ENCODE measurements at places on chromosomes 12 and 14.

- no peak for DNase-seq
These were observed 32.0 kb upstream of the FAM181A start for GRCh38 chr14:93895023-93895604.

GRCh38 chr12:78402366-78403134 is 462.0 kb upstream of the SYT1 start:
- DNase-seq = no peak

DNA sequence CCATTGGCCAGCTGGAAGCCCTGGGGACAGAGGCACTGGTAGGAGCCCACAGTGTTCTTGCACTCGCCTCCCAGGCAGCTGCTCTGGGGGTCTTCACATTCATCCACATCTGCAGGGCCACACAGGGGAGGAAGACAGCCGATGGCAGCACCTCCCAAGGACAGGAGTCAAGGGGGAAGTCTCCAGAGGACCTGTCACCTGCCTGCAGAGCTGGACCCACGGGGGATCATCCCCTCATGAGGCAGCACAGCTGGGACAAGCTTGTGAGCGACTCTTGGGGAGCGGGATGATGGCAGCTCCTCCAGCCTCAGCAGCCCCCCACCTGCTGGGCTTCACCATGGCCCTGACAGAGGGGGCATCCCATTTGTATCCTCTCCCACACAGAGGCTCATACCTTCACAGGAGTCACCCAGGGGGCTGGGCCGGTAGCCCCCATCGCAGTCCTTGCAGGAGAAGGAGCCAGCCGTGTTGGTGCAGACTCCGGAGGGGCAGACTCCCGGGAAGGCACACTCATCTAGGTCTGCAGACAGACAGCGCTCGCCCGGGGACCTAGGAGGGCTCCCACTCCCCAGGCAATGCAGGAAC is 15.4 kb downstream of the ISCA2 start:
- no peak for DNase-seq

DNA sequence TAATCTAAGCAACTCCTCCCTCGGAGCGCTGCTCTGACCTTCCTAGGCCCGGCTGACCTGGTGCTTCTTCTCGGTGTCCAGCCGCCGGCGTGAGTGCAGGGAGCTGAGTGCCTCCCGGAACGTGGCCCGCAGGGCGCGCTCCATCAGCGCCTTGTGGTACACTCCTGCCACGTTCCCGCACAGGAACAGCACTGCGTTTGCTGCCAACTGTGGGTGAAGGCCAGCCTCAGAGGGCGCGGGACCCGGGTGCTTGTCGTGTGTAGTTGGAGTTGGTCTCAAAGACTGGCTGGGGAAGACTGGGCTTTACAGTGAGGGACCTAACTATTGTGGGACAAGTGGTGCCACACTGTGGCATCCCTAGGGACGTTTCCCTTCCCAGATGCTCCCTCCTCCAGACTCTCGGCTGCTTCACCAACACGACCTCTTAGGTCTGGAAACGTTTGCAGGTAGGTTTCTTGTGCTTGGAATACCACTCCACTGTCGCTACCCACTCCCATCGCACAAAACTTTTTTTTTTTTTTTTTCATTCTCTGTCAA is 3.1 kb downstream of the ADCY4 start:
- no peak for DNase-seq

DNA sequence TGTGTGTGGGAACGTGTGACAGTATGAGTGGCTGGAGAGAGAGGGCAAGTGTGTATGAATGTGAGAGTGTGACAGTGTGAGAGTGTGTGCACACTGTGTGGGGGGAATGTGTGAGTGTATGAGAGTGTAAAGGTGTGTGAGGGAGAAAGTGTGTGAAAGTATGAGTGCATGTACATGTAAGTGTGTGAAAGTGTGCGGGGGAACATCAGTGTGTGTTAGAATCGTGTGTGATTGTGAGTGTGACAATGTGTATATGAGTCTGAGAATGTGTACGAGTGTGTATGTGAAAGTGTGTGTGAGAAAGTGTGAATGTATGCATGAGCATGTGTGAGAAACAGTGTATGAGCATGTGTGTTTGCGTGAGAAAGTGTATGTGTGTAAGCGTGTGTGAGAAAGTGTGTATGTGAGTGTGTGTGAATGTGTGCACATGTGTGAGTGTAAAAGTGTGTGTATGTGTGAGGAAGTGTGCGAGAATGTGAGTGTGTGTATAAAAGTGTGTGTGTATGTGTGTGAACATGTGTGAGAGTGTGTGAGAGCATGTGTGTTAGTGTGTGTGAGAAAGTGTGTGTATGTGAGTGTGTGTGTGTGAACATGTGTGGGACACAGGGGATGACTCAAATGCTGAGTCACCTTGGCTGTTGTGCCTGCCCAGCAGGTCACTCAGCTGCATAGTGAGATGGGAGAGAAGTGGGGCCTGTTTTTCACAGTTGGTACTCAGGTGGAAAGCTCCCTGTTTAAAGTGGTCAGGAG is 220.5 kb upstream of the TBX3 start:
- peak; percentile 61 for DNase-seq

DNA sequence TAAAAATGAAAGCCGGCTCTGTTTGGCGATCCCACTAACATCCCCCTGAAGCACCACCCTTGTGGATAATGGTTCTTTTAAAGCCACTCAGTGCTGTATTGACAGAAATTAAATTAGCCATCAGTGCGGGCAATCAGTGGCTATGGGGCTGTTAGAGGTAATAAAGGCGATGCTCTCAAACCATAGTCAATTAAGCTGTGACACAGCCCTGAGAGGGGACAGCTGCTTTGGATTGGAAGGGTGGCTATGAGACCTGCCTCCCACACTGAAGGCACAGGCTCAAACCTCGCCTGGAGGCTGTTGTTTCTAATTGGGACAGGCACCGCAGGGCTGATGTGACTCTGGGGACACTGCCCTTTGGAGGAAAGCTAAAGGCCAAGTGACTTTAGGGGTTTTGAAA is 562.2 kb downstream of the VRK1 start:
- no peak for DNase-seq

DNA sequence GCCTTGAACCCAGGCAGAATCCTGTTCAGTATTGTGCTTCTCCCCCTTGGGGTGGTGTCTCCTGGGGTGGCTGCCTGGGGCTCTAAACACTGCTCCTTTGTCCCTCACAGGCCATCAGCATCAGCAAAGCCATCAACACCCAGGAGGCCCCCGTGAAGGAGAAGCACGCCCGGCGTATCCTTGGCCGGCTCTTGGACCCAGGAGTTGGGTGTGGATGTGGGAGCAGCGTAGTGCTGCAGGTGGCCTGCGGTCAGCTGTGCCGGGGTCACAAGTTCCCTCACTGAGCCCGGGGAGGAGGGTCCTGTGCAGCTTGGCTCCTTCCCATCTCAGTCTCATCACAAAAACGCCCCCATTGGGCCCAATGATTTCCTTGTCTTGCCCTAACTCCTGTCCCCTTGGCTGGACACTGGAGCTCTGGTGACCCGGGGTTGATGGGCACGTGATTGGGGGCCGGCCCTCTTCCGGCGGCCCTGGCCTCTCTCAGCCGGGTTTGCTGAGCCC is 12.7 kb downstream of the HIP1R start:
- DNase-seq = no peak

GRCh38 chr14:23828616-23829015 is 125.0 kb upstream of the DHRS4 start:
- DNase-seq = no peak

DNA sequence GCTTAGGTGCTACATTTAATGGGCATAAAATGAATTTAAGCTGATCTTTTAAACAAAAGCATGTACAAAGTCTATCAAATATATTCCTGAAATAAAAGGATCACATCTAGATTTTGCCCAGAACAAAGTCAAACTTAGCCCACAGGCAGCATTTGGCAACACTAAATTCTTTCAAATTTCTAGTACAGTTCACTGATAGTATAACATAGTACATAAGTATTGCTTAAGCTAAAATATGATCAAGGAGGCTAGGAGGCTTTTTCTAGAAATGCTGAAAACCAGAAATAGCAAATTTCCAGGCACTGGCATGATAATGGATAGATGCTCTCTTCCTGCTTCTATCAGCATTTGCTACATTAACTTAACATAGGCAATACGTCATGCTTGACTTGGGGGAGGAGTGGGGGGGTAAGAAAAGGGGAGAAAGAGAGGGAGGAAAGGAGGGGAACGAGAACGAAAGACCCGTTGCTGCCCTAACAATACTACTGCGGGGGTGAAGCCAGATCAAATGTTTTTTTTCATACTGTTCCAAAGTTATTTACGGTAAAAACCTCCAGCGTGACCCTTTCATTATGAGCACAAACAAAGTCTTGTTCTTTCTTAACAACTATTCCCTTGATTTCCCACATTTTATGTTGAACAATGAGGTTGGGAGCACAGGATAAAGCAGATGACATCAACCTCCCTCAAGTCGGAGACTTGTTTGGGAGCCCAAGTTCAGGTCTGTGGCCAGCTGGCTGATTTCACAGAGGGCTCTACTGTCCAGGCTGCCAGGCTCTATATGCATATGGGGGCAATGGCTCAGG is 10.6 kb downstream of the TMED10 start:
- no peak for DNase-seq

DNA sequence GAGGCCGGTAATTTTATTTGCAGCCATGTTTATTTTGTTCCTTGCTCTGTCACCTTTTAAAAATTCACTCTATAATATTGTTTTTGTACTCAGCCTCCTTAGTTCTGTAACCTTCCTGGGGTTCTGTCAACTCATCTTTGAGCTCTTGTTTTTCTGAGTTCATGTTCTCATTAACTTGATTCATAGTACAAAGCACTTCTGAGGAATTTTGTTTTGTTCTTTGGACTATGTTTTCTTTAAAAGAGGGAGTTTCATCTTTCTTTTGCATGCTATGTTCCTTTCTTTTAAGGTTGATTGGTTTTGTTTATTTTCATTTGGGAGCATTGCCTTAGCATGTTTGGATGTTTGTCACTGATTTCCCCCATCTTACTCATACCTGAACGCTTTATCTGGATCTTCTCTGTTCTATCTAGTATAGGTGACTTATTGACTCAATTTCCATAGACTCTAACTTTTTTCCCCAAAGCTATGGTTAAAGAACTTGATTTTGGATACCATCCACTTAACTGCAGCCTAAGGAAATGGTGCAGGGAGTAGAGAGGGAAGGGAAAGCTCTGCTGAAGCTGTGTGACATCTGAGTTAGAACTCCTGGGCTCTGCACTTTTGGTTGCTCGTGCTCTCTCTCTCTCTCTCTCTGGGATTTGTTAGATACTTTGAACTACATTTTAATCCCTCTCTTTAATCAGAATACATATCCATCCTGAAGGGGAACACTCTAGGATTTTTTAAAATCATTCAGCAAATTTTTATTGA is 268.5 kb downstream of the PAWR start:
- no peak for DNase-seq

DNA sequence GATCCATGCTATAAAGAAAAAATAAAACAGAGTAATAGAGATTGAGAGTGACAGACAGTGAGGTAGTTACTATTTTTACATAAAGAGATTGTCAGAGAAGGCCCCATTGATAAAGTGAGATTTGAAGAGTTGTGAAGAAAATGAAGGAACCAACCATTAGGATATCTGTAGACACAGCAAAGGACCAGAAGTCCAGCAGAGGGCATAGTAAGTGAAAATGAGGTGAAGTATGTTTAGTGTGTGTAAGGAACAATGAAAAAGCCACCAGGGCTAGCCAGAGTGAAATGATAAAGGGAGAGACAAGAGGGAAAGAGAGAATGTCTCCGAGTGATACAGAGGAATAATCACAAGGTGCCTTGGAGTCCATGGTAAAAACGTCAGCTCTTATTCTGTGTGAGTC is 411.0 kb downstream of the NELL2 start:
- no peak for DNase-seq

GRCh38 chr12:54386403-54387113 is 2.0 kb upstream of the ZNF385A start:
- DNase-seq = no peak

DNA sequence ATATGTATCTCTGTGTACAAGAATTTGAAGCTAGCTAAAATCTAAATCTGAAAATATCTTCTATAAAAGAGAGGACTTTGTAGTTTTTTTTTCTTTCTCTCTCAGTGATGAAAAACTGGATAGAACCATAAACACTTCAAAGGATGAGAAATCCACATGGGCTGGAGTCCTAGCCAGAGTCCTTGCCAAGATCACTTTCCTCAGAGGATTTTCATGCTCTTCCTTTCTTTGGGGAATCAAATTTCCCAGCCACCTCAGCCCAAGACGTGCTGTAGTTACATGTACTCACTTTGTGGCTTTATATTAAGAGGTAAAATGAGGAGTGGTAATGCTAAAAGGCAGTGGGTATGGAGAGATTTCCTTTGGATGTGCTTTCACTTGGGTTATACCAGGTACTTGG is 110.3 kb downstream of the SLC38A1 start:
- peak; percentile 37 for DNase-seq

GRCh38 chr12:49972641-49973360 is at the start of gene AQP6:
AQP6 (plus strand) TSS chr12:49972947; CDS start chr12:49973174, 227 bp downstream.
- no peak for DNase-seq

DNA sequence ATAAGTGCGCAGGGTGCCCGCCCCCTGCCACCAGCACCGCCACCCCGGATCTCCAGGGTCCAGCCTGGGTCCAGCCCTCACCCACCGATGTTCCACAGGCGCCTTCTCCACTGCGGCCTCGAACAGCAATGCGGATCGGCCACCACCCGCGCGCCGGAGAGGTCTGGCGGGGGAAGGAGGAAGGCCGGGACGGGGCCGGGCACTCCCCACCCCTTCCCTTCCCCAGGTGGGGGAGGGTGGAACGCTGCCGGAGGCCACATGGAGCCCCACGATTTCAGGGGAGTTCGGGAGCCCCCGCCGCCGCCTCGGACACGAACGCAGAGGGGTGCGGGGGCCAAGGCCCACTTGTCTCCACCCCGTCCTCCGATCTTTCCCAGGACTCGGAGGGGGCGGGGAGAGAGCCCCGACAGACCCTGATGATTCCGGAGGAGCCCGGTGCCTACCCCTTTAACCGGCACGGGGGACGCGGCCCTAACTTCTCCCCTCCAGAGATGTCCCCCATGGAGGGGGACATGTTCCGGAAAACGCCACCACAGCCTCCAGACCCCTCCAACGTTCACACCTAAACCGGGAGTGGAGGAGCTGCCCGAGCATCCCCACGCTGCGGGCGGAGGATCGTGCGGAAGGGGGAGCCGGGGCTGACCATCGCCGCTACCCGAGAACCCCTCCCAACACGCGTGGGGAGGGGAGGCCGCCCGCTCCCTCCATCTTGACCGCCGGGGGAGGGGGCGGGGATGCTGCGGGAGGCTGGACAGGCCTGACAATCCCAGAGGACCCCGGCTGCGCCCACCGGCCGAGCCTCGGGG is 1.1 kb downstream of the ATXN2 start:
- peak; percentile 50 for DNase-seq

- DNase-seq = no peak
These were observed 169.8 kb downstream of the GPHN start for GRCh38 chr14:66677780-66678179.

Measured in MG63 (cell line).